ENCODE measurements at places on chromosomes 4 and X.

GRCh38 chrX:102712216-102712966, at the start of gene GPRASP2:
TSS of gene GPRASP2 (plus strand) at chrX:102712448. CDS start at chrX:102714870, 2,422 bp downstream.
- DNase-seq, result peak; percentile 59

DNA sequence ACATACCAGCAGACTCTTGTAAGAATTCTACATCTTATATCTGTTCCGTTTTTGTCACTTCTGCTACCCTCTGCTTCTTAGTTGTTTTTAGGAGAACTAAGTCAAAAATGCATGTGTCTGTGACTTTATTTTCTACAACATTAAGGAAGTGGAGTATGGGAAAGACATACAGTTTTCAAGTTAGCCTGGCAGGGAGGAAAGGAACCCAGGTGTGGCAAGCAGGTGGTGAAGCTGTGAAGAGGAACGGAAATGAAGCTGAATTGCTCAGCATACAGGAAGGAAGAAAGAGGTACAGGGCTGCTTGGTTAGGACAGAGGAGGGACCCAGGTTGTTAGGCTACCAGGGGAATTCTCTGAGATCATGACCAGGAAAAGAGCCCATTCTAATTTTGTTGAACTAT, 9.4 kb downstream of the GPRIN3 start:
- DNase-seq, result no peak

DNA sequence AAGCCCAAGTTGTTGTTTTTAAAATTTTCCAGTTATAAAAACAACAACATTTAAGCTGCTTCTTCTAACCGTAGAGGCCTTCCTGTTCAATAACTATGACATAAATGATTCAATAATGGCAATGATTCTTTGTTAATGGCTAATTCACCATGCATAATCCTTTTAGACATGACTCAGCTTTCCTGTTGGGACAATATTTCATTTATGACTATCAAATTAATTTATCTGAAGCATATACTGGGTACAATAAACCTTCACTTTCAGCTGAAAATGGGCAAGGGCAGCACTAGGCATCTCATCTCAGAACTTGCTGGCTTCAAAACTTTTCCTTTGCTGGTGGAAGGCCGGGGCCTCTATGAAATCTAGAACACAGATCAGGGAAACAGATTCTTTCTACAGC, 38.9 kb downstream of the TBC1D9 start:
- no peak for DNase-seq

- DNase-seq, result no peak
Observed at GRCh38 chr4:138051157-138051556, 191.0 kb downstream of the SLC7A11 start.

GRCh38 chrX:44898411-44899221, 25.6 kb downstream of the KDM6A start:
- DNase-seq, result no peak

Data from activated CD8-positive, alpha-beta memory T cell treated with anti-CD3 and anti-CD28 coated beads for 24 hours (primary cell).